Heart left ventricle (tissue), 16 donors: ENCODE measurements at places on chromosomes 7 and 10. TPM values are rescaled to one million over a fixed set of nuclear protein-coding genes. Genes with fewer than 3 reads are reported as not detected.

DNA sequence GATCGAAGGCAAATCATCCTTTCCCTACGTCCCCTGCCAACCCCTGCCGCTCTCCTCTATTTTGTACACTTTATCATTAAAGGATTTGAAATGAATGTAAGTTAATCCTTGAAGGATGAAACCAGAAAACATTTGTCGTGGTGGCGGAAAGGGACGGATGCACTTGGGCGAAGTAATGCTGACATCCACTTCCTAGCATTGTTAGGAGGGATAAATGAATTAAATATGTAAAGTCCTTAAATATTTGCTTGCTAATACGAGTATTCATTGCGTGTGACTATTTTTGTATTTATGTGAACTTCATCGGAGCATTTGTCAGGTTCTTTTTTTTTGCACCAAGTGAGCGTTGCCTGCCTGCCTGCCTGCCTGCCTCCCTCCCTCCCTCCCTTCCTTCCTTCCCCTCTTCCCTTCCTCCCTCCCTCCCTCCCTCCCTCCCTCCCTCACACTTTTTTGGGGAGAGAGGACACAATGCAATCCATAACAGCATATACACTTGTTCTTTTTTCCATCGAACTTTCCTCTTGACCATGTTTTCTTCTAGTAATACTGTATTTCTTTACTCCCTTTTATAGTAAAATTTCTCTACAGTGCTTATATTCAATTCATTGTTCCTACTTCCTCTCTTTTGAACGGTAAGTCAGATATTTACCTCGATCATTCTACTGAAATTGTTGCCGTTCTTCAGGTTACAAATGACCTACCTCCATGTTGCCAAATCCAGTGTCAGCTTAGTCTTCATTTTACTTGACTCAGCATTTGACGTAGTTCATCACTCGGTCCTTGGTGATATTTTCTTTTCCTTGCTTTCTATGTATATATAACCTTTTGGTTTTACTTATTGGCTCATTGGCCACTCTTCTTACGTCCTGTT is 831 bp downstream of the CCDC7 start:
- H3K36me3 ChIP-seq = peaks cover 3% of the 10 kb centered on the region
- no peak for DNase-seq
- H3K4me1 ChIP-seq = no peaks in the 10 kb centered on the region
- H3K4me3 ChIP-seq = peak overlapping the region; percentile 62

- no peaks in the 10 kb centered on the region for H3K27me3 ChIP-seq
- peaks cover 21% of the 10 kb centered on the region for H3K4me1 ChIP-seq
- H3K27ac ChIP-seq = no peak overlapping the region
- H3K4me3 ChIP-seq = no peak overlapping the region
- no peaks in the 10 kb centered on the region for H3K36me3 ChIP-seq
- DNase-seq = no peak
These were observed 106.3 kb downstream of the C10orf105 start for GRCh38 chr10:71613261-71613777.

DNA sequence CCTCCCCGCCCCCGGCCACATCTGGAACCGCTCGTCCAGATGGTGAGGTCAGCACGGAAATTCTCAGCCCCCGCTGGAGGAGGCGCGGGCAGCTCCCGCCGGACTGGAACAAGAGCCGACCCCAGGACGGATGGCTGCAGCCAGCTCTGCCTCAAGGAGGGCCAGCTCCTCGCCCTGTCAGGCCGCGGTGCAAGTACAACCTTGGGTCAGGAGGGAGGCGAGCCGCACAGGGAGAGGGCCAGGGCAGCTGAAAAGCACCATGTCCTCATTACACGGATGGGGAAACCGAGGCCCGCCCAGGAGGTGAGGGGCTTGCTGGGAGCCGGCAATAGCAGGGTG is 3.8 kb upstream of the GRIFIN start:
- H3K4me3 ChIP-seq = no peak overlapping the region
- H3K27ac ChIP-seq = no peak overlapping the region
- H3K27me3 ChIP-seq = peaks cover 25% of the 10 kb centered on the region
- peaks cover 16% of the 10 kb centered on the region for H3K4me1 ChIP-seq

- H3K27ac ChIP-seq = no peak overlapping the region
- H3K4me3 ChIP-seq = no peak overlapping the region
- no peak for DNase-seq
- no peaks in the 10 kb centered on the region for H3K27me3 ChIP-seq
These were observed 498.7 kb downstream of the NXPH1 start for GRCh38 chr7:8931906-8932646.

Gene PRR15
- total RNA-seq = not detected

Gene ATG9B
- total RNA-seq = not detected

Gene CTAGE6
- total RNA-seq = not detected
